ENCODE measurements at places on chromosomes 16 and 17.

- no peak for DNase-seq
Observed at GRCh38 chr16:1487395-1488053, 1.2 kb downstream of the PTX4 start.

- no peak for DNase-seq
Observed at GRCh38 chr16:78689028-78689427, 589.6 kb downstream of the WWOX start.

- no peak for DNase-seq
Observed at GRCh38 chr17:10661437-10661836, 4.3 kb upstream of the MYH3 start.

DNA sequence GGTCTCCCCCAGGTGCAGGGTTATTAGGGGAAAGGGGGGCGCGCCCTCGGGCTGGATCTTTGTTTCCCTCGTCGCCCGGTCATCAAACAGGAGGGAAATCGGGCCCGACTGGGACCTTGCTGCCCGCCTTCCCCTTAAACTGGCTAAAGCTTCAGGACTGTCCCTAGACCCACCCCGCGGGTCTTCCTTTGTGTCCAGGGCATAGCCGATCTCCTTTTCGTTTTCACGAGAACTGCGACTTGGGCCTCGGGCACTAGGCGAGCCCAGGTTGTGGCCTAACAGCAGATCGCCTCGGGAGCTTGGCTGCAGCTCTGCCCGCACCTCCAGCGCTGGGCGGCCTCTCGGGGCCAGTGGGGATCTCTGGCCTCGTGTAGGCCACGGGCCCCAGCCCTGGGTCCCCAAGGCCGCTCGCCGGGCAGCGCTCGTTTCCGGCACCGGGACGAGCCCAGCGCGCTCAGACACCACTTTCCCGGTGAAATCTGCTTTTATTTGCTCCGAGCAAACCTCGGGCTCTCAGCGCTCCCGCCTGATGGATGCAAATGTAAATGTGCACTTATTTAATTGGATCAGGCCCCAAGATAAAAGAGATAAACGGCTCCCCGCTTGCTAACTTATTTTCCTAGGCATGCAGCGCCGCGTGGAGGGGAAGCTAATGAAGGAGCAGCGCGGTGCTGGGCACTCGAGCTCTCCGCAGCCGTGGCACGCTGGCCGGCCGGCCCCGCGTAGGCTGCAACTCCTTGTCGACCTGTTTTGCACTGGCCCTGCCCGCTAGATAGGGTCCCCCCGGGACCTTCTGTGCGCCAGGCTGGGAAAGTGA, 7.8 kb downstream of the IRX5 start:
- DNase-seq: no peak

DNA sequence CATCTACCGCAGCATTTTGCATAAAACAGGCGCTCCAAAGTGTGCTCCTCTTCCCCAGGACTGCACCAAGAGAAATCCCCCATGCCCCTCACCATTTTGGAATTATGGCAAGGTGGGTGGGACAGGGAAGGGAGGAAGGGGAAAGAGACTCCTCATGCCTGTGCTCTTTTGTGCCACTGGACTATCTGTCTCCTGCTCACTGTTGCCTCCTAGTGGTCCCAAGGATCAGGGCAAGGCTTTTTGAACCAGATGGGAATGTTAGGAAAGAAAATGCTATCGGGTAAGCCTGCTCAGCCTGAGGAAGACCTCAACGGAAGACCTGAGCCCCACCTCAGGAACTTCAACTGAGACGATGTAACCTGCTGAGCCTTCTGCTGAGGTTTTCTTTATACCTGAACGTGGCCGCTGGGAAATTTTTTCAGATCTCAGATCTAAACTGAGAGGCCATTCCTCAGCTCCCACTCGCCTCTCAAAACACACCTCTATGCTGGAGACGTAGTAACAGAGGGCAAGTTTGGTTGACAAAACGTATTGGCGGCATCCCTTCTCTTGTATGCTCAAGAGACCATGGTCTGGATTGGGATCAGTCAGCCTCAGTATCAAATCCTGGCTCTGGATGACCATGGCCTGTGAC, 58.3 kb downstream of the SPACA3 start:
- no peak for DNase-seq

DNA sequence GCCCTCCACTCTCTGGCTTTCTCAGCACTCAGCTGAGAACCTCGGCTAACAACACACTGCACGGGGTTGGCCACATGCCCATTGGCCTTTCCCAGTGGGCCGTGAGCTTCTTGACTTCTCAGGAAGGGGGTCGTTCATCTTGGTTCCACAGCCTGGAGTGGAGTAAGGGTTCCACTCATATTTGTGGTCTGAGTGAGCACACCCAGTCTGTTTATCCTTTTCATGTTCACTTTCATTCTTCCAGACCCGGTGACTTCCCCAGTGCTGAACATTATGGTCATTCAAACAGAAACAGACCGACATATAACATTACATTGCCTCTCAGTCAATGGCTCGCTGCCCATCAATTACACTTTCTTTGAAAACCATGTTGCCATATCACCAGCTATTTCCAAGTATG, 8.2 kb downstream of the MILR1 start:
- no peak for DNase-seq

GRCh38 chr16:661184-661821, 6.6 kb upstream of the RHOT2 start:
- no peak for DNase-seq

GRCh38 chr17:16352303-16352666, 984 bp downstream of the CENPV start:
- DNase-seq: peak; percentile 14

- peak; percentile 29 for DNase-seq
Observed at GRCh38 chr16:89565506-89566372, 5.3 kb downstream of the RPL13 start.

GRCh38 chr16:19760356-19761060, 42.4 kb downstream of the IQCK start:
- DNase-seq: no peak

GRCh38 chr16:69497876-69498596, 67.7 kb upstream of the NFAT5 start:
- no peak for DNase-seq

- no peak for DNase-seq
Observed at GRCh38 chr17:62648251-62648955, 20.9 kb downstream of the MRC2 start.

DNA sequence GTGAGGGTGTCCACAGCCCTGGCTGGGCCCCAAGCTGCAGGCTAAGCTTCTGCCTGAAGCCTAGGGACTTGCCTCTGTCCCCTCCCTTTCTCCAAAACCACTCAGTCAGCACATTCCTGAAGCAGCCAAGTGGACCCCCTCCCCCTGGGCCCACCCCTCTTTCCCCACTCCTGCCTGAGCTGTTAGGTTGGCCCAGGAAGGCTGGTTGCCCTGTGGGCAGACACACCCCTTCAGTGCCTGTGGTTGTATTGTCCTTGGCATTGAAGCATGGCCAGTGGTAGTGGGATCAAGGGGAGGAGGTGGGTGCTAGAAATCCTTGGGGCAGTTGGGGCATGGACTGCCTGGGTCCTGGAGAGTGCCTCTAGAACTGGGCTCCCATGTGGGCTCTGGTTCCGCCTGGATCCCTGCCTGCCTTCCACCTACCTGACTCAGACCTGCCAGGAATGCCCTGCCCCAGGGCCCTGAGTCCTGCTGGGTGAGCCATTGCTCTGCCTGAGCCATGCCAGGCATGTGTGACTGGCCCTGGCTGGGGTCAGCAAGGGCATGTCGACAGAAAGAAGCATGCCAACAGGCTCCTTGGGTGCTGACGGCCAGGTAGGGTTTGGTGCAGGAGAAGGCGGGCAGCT, 2.1 kb downstream of the TRAF4 start:
- DNase-seq: no peak

DNA sequence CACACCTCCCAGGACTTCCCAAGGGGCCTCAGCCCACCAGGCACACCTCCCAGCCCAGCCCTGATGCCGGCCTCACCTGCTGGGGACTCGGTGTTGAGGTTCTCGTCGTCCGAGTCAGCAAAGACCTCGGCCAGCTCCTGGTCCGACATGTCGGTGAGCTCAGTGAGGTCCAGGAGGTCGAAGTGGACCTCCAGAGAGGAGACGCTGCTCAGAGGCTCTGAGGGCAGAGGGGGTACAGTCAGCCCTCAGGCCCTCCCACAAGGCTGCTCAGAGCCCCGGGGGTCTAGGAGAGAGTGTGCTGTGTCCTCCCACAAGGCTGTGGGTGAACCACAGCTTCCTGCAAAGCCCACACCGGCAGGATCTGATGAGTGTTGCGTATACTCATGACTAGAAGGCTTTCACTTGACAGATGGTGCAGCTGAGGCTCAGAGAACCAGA, 10.5 kb downstream of the DBNDD1 start:
- DNase-seq: peak; percentile 22

GRCh38 chr17:6524520-6524919, 31.8 kb downstream of the PITPNM3 start:
- DNase-seq: no peak

- no peak for DNase-seq
Observed at GRCh38 chr17:31564291-31564690, 172.8 kb downstream of the RAB11FIP4 start.

DNA sequence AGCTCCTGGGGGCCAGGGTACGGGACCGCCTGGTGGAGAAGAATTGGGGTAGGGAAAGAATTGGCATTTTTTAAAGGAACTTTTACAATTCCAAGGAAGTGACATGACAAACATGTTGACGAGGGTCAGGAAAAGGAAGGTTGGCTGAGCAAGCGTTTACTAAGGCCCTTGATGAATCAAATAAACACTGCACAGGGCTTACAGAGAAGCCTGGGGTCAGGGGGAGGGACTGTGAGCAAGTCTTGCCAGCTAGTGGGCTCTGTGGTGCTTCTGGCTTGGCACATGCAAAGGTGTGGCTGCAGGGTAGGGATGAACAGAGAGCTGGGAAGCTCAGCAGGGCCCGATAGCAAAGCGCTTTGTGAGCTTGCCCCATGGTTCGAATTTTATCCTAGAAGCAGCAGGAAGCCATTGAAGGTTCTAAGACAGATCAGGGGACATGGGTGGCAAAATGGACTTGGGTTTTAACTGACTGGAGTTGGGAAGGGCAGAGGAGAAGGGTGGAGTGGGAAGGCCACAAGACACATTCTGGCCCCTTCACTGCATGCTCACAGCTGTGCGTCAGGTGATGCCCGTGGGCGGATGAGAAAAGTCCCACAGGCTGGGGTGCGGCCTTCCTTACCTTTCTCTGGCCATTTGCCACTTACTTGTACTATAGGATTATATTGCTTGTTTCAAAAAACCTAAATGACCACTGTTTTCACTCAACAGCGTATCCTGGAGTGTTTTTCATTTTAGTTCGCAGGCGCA, 117.8 kb downstream of the SOCS1 start:
- DNase-seq: no peak

DNA sequence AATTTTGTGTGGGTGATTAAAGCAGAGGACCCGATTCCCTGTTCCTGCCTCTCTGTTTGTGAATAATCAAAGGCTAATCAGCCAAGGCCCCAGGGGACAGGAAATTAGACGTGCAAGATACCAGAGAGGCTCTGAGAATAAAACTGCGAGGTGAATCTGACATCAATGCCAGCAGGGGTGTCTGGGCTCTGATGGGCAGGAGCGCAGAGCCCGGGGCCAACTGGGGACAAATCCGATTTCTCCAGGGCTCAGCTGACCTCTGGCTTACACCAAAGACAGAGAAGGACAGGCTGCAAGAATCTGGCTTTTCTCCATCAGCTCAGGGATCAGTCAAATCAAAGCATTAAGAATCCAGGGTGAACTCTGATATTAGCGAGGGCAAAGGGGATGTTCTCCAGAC, 174.3 kb downstream of the XYLT1 start:
- DNase-seq: no peak

DNA sequence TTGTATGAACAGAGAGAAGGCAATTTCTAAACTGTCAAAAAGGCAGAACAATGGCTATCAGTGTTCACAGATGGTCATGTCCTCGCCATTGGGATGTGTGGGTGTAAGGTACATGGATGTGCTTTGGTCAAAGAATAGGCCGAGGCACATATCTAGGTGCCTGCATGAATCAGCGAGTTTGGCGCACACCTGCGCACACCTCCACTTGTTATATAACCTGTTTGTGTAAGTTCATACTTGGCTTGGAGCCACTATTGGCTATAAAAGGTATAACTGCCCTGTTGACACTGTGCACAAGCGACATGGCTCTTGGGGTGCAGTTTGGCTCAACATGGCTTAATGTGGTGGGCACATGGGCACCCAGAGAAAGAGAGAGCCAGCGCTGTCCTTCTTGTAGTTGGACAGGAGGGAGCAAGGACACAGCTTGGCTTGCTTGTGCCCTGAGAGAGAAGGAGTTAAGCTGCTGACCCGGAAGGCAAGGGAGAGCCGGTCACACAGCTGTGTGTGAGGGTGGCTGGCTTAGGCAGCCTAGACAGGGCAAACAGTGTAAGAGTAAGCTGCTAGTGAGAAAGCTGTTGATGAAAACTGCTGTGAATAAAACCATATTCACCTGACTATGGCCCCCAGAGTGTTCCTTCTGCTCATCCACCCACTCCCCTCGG, 499.1 kb downstream of the KCNJ2 start:
- no peak for DNase-seq

- no peak for DNase-seq
Observed at GRCh38 chr16:85707528-85708095, 18.9 kb upstream of the GINS2 start.

- DNase-seq: no peak
Observed at GRCh38 chr16:18975109-18975508, 8.6 kb upstream of the TMC7 start.

DNA sequence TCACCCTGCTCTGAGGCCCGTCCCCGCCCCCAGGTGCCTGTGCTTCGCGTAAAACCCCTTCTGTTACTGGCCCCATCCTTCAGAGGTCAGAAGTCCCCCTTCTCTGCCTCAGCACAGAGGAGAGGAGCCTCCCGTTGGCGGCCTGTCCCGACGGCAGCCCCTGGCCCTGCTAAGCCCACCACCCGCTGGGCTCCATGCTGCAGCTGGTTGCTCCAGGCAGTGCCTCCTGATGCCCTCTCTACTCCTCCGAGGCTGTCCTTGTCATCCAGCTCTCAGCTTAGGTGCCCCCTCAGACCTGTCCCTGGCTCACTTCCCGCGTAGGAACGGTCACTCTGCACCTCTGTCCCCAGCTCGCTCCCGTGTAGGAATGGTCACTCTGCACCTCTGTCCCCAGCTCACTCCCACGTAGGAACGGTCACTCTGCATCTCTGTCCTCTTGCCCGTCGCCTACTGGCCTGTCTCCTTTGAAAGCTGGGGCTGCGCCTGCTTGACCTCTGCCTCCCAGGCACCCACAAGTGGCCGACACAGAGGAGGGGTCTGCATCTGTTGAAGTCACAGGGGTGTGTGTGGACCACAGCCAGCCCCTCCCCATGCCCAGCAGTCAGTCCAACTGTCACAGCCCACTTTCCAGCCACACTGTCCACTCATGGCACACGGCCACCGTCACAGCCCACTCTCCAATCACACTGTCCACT, 31.7 kb upstream of the ZC3H18 start:
- DNase-seq: no peak

- peak; percentile 2 for DNase-seq
Observed at GRCh38 chr17:14813649-14814370, 451.3 kb downstream of the PMP22 start.

DNA sequence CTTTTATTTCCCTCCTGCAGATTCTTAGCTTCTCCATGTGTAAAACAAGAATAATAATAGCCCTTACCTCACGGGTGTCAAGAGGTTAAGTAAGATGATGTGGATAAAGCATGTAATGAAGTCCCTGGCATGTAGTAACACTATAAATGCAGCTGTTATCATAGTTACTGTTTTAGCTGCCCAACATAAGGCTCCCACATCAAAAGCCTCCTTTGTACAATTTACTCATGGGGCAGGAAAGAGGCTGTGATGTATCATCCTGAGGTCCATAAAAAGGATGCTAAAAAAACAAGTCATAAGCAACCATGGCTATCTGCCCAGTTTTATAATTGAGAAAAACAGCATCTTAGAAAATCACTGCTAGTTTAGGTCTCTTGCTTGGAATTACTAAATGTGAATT, 339.7 kb downstream of the CA10 start:
- DNase-seq: no peak
